ENCODE measurements at places on chromosomes 4 and X.

- no peak for DNase-seq
Observed at GRCh38 chr4:119536572-119537528, 91.8 kb downstream of the PDE5A start.

DNA sequence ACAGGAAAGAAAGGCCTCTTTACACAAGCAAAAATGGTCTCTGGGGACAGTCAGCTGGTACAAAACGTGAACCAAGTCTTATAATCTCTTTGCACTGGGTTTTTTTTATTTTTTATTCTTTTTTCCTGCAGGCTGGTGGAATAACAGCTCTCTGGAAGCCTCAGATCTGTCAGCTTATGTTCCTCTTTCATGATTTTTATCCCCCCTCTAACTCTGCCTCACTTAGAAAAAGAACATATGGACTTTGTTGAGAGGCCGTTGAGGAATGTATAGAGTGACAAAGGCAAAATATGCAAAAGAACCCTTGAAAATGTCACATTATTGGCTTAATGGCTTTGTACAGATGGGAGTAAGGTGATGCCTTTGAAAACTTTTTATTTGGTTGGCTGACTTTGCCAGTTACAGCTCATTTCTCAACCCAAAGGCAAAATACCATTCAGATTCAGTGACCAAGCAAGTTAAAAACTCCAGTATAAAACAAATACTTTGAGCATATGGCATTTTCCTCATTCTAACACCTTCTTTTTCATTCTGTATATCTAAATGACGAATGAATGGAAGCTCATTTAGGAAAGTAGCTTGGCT, 111.1 kb downstream of the RNF150 start:
- no peak for DNase-seq

DNA sequence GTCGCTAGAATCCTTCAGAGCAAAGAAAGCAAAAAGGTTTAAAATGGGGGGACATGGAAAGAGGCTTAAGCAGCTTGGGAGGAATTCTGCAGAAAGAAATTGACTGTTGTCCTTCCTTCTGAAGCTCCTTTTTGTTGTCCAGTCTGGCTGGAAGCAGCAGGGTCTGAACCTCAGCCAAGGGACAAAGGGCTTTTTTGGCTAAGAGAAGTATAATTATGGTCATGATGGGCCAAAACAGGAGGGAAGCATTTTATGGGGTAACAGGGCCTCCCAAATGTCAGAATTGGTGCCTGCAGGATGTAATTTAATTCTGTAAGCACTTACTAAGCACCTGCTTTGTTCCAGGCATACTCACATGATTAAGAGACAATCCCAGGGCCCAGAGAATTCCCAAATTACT, 74.2 kb upstream of the CPEB2 start:
- no peak for DNase-seq

GRCh38 chr4:100823066-100823992, 305.5 kb upstream of the EMCN start:
- DNase-seq, result no peak

DNA sequence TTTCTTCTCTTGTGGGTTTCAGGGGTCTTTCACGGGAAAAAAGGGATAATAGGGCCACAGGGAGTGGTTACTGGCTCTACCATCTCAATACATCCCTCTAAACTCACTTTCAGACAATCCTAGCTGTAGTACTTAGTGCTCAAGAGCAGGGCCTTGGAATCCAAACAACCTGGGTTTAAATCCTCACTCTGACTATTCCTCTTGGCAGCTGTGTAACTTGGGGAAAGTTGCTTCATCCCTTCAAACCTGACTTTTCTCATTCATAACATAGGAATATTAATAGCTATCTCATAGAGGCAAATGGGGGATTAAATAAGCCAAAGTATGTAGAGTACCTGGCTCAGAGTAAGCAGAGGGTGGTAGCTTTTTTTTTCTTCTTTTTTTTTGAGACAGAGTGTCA, 32.4 kb downstream of the CCNG2 start:
- DNase-seq, result no peak

- no peak for DNase-seq
Observed at GRCh38 chrX:140087875-140088274, 122.6 kb upstream of the CXorf66 start.

DNA sequence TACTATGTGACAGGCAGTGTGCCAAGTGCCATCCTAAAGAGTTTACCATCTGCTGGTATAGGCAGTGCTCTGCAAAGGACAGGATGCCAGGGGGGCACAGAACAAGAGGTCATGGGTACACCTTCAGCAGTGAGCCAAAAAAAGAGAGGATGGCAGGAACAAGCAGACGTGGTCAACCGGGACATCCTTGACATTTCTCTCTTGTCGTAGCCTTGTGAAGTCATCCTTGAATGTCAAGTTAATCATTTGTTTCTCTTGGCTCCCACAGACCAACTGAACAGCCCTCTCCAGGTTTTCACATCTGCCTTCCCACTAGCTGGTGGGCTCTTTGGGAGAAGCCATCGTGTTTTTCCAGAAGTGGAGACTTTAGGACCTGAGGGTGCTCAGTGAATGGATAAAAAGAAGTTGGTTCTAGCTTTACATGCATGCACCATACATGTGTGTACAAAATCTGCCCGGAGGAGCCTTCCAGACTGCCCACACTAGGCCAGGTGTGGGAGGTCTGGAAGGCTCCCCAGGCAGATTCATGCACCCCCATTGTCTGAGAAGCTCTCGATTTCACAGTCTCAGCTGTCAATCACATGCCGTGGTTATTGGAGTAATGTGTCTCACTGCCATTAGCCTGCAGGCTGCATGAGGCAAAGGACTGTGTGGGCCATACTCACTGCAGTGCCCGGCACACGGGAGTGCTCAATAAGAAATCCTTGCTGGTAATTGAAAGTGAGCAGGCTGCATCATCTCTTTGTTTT, 16.4 kb downstream of the PNMA6F start:
- no peak for DNase-seq

DNA sequence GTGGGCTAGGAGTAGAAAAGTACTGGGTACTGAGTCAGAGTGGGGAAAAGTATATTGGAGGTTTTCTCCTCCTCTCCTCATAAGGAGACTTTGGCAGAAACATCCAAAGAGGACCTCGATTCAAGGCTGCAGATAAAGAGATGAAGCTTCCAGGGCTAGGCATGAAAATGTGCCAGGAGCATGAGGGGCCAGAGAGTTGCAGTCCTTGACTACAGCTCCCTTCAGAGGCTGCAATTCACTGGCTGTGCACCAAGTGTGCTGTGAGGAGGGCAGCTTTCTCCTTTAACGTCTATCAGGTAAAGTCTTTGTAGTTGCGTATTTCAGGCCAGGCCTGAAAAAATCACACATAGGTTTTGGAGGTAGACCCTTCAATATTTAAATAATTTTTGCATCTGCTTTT, 174.9 kb upstream of the VEGFC start:
- DNase-seq, result no peak

DNA sequence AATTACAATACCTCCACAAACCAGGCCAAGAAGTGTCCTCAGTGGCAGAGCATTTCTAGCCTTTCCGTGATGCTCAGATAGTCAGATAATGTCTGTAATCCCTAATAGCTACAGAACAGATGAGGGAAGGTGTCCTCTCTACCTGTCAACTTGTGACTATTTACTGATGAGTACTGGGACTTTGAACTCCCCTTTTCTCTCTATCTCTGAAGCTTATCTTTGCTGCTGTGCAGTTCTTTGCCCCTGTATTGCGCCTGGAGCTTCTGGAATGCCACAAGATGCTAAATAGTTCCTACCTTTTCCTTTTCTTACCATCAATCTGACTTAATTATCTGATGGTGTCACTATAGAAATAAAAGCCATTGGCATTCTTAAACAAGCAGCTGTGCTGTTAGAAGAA, 30.5 kb downstream of the FGF2 start:
- DNase-seq, result no peak

- no peak for DNase-seq
Observed at GRCh38 chr4:101794806-101795205, 4.3 kb downstream of the BANK1 start.

DNA sequence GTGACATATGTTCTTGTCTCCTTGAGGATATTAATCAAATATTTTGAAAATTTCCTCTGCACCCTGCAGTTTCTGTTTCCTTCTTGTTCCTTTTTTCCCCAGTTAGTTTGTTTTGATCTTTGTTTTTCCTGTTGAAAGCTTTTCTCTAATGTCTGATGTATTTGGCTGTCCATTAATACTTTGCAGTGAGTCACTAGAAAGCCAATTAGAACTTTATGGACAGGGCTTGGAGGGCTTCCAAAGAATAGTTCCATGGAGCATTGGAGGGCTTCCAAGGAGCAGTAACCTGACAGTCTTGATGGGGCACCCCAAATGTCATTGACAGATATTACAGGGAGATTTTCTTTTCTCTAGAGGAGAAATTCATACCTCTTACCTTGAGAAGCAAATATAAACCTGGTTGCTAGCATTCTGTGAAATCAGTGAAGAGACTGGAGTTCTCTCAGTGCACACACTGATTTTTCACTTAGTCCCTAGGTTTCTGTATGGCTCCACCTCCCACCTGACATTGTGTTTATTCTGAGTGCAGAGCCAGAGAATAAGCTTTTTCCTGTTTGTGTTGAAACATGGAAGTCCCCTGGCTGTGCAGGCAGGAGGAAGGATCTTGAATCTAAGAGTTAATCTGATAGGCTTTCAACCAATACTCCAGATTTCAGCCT, 26.5 kb downstream of the SPARCL1 start:
- DNase-seq, result no peak

GRCh38 chr4:65021149-65021548, 611.9 kb upstream of the TECRL start:
- DNase-seq, result no peak

All from AG20443 (cell line).